ENCODE measurements at places on chromosomes 13 and 19.
A peak's percentile ranks its signal among the peaks of the same experiment; 100 is the strongest.

DNA sequence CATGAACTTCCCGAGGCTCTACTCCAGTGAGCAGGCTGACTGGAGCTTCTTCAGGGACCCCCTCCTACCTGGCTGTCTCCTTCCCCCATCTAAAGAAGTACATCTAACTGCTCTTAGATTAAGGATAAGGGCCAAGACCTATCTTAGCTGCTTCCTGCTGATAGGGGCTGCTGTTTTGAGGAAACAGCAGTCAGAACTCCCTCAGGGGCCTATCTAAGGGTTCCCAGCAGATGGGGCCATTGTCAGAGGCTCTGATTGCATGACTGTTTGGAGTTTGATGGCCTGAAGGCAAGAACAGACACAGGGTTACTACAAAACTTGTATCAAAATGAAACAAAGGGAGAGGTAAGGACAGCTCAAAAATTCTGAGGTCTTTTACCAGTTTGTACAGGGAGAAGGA is 2636.9 kb upstream of the PCDH20 start:
- peak; percentile 31 for DNase-seq

- DNase-seq: no peak
Measured at GRCh38 chr13:52921194-52921593, 72.8 kb upstream of the PCDH8 start.

GRCh38 chr19:46021531-46022041 is 1.3 kb downstream of the PGLYRP1 start:
- DNase-seq: no peak

- DNase-seq: no peak
Measured at GRCh38 chr13:59047546-59047945, 1116.2 kb downstream of the DIAPH3 start.

DNA sequence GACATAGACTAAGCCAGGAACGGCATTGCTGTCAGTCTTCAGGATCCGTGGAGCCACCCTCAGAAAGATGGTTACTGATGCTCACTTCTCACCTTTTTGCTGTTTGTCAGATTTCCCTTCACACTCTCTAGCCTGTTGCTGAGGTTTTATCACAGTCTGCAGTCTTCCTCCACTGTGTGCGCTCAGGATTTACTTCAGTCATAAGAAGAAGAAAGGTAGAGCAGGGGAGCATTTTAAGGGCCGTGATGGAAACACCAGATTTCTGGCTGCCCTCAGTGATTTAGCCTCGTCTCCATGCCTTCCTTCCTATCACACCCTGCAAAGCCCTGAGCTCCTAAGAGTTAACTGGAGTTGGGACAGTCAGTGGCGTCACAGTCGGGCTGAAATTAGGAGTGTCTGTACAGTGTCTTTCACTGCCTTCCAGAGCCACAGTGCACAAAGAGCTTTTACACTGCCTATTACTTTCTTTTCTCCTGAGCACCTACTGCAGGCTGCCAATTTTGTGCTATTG is 60.0 kb upstream of the GPR183 start:
- no peak for DNase-seq

Data from A673 (cell line).